ENCODE measurements at places on chromosomes 1 and 21. TPM values are rescaled to one million over a fixed set of nuclear protein-coding genes. Genes with fewer than 3 reads are reported as not detected.

A3GALT2 gene
- total RNA-seq, result 0.81 TPM

IPO13 gene
- 19.4 TPM for total RNA-seq

ADIPOR1 gene
- total RNA-seq, result 61.3 TPM

NBPF6 gene
- total RNA-seq, result not detected

TEX38 gene
- not detected for total RNA-seq

DCST2 gene
- 1.8 TPM for total RNA-seq

OR10X1 gene
- not detected for total RNA-seq

CDA gene
- 5.3 TPM for total RNA-seq

TCP10L gene
- total RNA-seq, result 1.5 TPM

DNA sequence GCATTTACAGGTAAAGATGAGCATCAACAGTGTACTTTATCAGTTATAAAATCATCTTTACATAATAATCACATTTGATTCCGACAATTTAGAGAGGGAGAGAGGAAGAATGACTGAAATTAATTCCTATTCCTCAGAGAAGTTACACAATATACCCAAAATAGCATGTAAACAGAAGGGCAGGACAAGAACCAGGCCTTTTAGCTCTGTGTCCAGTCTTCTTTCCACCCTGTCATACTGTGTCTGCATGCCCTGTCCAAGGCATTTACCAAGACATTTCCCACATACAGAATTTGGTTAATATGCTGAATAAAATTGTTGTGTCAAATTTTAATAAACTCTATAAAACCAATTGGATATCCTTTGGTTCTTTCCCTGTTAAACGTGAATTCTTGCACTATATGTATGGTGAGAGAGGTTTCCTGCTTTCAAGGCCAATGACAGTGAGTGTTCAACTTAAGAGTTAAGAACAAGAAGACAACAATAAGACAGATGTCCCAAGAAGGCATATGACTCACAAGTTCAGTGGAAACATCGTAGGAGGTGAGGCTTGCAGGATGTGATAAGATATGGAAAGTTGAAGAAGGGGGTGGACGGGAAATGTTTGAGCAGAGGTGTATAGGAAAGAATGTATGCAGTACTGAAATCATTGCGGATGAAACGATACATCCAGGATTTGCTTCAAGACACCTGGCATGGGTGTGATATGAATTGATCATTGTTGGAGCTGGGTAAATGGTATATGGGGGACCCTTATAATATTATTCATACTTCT, 20.8 kb downstream of the LRRC8B start:
- no peaks in the 10 kb centered on the region for H3K27me3 ChIP-seq
- H3K4me1 ChIP-seq, result peaks cover 1% of the 10 kb centered on the region

- no peak for DNase-seq
- no peaks in the 10 kb centered on the region for H3K4me1 ChIP-seq
- H3K27me3 ChIP-seq, result no peaks in the 10 kb centered on the region
- H3K36me3 ChIP-seq, result no peaks in the 10 kb centered on the region
- H3K4me3 ChIP-seq, result no peak overlapping the region
Observed at GRCh38 chr1:52166996-52167753, 25.3 kb downstream of the ZFYVE9 start.

DNA sequence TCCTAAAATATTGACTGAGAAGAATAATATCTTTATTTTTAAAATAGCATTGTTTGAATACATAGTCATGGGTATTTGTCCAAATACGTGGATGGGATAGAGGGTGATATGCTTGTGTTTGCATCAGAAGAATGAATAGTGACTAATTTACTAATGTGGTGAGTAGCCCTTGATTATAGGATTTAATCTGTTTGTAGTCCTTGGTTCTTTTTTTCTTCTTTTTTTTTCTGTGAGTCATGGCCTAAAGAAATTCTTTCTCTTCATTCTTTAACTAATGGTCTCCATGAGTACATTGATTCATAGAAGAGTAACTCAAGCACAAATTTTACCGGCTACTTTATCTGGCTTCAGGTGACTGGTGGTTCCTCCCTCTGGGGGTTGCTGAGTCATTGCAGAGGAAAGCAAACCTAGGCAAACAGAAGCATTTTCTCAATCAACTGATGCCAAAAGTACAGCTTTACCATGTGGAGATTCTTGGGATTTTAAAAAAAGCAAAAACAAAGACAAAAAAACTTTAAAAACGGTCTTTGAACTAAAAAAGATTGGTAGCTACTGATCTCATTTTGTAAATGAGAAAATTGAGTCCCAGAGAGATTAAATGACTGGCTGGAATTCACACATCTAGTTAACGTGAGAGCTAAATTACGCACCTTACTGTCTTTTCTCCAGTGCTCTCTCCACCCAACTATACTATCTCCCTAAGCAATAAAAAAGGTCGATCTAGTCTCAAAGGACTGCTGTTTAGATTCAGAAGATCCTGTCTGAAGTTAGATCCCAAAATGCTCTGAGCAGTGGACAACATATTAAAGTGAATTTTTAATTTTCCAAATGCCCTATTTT, 40.5 kb downstream of the AK5 start:
- no peak overlapping the region for H3K4me3 ChIP-seq
- H3K36me3 ChIP-seq, result no peaks in the 10 kb centered on the region
- no peak for DNase-seq

DNA sequence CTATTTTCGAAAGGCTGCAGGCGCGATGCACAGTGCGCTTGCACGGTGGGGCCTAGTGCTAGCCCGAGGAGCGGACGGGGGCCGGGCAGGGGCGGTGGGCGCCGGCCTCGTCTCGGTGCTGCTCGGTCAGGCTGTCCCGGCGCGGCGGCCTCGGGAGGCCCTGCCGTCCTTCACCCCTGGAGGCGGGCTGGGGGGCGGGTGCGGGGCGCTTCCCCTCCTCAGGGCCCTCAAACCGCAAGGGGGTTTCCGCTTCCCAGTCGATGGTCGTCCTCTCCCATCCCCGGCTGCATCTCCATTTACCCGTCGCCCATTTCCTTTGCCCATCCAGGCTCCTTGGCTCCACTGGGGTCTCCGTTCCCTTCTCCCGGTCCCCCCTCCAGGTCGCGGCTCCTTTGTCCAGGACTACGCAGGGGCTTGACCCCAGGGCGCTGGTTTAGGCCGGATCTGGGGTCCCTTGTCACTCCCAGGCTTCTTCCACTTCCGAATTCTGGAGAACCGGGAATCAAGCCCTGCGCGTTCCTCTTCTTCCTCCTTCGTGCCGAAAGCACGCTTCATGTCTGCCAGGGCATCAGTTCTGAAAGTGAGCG, 196.3 kb upstream of the LMO4 start:
- H3K36me3 ChIP-seq, result no peaks in the 10 kb centered on the region
- no peaks in the 10 kb centered on the region for H3K27me3 ChIP-seq
- no peaks in the 10 kb centered on the region for H3K4me1 ChIP-seq
- H3K27ac ChIP-seq, result no peak overlapping the region

- no peak overlapping the region for H3K27ac ChIP-seq
- H3K27me3 ChIP-seq, result no peaks in the 10 kb centered on the region
- H3K4me3 ChIP-seq, result no peak overlapping the region
- no peaks in the 10 kb centered on the region for H3K4me1 ChIP-seq
- DNase-seq, result peak; percentile 79
- H3K36me3 ChIP-seq, result no peaks in the 10 kb centered on the region
Observed at GRCh38 chr1:21963477-21964217, 13.2 kb upstream of the CELA3B start.

DNA sequence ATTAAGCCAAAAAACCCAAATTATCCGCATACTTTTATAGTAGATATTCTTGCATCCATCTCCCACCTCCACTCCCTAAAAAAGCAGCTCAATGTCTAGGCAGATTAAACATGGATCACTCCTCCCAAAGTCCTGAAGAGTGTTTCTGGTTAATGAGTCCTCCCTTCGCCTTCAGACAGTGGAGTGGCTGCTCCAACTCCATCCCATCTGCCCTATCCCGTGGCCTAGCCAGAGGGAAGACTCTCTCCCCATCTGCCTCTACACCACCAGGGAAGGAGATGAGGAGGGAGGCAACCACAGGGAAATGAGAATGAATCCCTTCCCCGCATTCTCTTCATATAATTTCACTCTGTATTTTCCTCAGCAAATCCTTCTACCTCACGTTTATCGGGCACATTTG, 103.8 kb downstream of the SLC45A1 start:
- no peaks in the 10 kb centered on the region for H3K36me3 ChIP-seq
- H3K4me3 ChIP-seq, result peak overlapping the region; percentile 95
- peaks cover 8% of the 10 kb centered on the region for H3K4me1 ChIP-seq

DNA sequence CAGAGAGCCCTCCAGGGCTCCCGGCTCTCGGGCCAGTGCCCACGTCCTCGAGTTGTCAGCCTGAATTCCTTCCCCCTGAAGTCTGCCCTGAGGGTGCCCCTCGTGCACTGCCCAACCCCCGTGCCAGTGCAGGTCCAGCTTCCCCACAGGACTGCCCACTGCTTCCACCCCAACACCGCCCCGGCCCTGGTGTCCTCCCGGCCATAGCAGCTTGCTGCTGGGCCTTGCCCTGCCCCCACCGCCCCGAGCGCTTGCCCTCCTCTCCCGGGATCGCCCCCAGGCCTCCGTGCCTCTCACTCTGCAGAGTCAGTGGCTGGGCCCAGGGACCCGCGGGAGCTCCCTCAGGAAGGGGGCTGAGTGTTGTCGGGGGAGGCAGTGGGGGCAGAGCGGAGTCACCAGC, 24.1 kb upstream of the ARHGEF16 start:
- no peak overlapping the region for H3K27ac ChIP-seq
- H3K36me3 ChIP-seq, result peaks cover 14% of the 10 kb centered on the region
- no peak for DNase-seq
- H3K4me1 ChIP-seq, result no peaks in the 10 kb centered on the region
- no peaks in the 10 kb centered on the region for H3K27me3 ChIP-seq
- no peak overlapping the region for H3K4me3 ChIP-seq

GRCh38 chr1:232510367-232511110, 119.4 kb downstream of the SIPA1L2 start:
- no peak overlapping the region for H3K27ac ChIP-seq
- H3K36me3 ChIP-seq, result no peaks in the 10 kb centered on the region
- no peak overlapping the region for H3K4me3 ChIP-seq
- no peaks in the 10 kb centered on the region for H3K4me1 ChIP-seq
- DNase-seq, result no peak
- H3K27me3 ChIP-seq, result no peaks in the 10 kb centered on the region

DNA sequence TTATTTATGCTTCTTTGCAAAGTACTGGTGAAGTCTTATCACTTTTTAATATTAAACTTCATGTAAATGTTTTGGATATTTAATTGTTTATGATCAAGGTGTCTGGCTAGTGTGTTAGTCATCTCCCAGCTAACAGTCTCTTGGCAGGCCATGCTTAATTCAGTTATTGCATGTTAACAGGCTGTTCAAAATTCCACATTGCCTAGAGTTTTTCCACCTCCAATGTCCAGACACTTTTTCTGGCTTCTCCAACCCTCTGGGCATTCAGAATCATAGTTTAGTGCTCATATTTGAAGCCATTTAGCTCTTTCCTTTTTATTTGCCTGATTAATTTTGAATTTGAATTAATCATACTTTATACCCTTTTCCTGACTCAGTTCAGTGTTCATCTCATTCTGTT, 69.2 kb downstream of the OLFML2B start:
- no peak overlapping the region for H3K4me3 ChIP-seq
- DNase-seq, result no peak
- no peaks in the 10 kb centered on the region for H3K4me1 ChIP-seq
- H3K27ac ChIP-seq, result no peak overlapping the region

- H3K4me3 ChIP-seq, result no peak overlapping the region
- H3K27me3 ChIP-seq, result no peaks in the 10 kb centered on the region
- H3K27ac ChIP-seq, result no peak overlapping the region
- H3K36me3 ChIP-seq, result no peaks in the 10 kb centered on the region
- no peaks in the 10 kb centered on the region for H3K4me1 ChIP-seq
Observed at GRCh38 chr1:225447650-225448089, 19.8 kb upstream of the LBR start.

GRCh38 chr1:234597894-234598293, 12.1 kb downstream of the IRF2BP2 start:
- no peaks in the 10 kb centered on the region for H3K4me1 ChIP-seq
- no peaks in the 10 kb centered on the region for H3K27me3 ChIP-seq
- H3K27ac ChIP-seq, result no peak overlapping the region
- no peak for DNase-seq
